ENCODE measurements at places on chromosomes 6 and 20.

DNA sequence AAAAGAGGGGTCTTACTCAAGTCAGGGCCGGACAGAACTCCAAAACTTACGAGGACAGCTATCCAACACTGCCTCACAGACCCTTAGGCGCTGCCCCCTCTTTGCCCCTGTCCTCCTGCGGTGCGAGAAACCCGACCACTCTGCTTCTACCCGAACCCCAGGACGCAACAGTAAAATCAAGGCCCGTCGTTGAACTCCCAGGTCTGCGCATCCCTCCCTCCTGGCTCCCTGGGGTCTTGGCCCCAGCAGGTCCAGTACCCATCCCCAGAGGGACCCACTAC lies 6.4 kb downstream of the OLIG3 start:
- no peak for DNase-seq

GRCh38 chr6:80696268-80696667 lies 589.8 kb downstream of the BCKDHB start:
- DNase-seq: no peak

GRCh38 chr6:168367285-168367751 lies 47.7 kb upstream of the DACT2 start:
- no peak for DNase-seq

- DNase-seq: peak; percentile 32
Measured at GRCh38 chr20:45268531-45268930, 14.2 kb upstream of the SLPI start.

DNA sequence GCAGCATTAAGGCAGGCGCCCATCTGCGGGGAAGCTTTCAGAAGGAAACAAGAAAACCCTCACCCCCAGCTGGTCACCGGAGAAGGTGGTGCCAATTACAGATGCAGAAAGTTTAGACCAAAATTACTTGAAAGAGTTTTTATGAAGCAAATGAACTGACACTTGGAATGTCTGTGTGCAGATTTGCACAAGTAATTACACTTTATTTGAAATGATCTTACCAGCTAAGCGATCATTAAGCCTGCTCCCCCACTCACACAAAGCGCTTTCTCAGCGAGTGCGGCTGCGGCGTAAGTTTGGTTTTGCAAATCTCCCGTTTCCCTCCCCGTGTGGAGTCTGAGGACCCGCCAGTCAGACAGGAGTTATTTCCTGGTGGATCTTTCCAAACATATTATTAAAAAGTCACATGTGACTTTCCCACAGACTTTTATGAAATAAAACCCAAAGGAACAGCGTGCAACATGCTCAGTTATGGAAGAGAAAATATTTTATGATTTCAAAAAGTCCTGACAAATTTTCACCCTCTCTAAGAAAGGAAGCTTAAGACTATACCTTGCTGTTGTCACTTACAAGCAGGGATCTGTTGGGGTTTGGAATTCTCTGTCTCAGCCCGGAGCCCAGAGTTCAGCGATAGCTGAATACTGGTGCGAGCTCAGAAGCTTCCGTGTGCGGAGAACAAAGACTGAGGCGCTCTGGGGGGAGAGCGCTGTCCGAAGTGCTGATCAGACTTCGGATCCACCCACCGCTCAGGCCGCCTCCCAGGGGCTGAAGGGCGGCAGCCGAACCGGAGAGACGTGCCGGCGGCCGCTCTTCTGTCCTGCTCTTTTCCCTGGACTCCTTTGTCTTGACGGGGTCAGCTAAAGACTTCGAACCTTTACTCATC lies 2.7 kb upstream of the MYT1 start:
- peak; percentile 39 for DNase-seq

DNA sequence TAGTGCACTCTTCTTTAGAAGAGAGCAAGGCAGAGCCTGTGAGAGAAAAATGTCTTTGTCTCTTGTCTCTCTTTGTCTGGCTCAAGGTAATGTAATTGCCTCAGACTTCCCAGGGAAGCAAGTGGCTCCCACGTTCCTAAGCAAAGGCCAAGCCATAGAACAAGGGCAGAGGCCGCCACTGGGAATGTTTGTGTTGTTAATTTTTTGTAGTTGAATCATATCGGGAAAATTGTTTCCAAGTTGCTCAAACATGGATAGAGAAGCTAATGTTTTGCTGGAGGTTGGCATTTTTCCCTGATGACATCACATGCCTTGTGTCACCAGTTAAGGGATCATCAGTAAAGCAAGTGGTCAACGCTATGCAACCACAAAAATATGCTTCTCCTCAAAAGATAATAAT lies 211.5 kb upstream of the FOXA2 start:
- peak; percentile 94 for DNase-seq

GRCh38 chr6:114888241-114888640 lies 545.4 kb upstream of the HS3ST5 start:
- no peak for DNase-seq

DNA sequence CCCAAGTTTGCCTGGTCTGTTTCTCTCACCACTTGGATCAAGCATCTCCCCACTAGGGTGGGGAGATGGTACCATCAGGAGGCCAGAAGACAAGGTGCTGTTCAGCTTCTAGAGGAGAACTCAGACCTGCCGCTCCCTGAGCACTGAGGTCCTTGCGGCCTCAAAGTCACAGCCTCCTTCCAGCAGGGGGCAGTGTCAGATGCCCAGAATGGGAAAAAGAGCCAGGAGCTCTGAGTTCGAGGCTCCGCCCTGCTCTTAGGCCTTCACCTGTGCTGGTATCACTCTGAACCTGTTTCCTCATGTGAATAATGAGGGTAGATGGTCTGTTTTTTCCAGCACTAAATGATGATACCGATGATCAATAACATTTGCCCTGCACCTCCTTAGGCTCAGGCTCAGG lies 68.7 kb downstream of the TOX2 start:
- DNase-seq: no peak

- DNase-seq: no peak
Measured at GRCh38 chr6:38152620-38153019, 333.1 kb downstream of the ZFAND3 start.

- DNase-seq: no peak
Measured at GRCh38 chr6:82741325-82741995, 324.2 kb downstream of the UBE3D start.

- no peak for DNase-seq
Measured at GRCh38 chr6:163839296-163839695, 424.8 kb downstream of the QKI start.

- DNase-seq: no peak
Measured at GRCh38 chr20:12575352-12576095, 433.2 kb upstream of the SPTLC3 start.

- DNase-seq: peak; percentile 34
Measured at GRCh38 chr6:125906158-125906998, 50.2 kb upstream of the HINT3 start.

- no peak for DNase-seq
Measured at GRCh38 chr20:17727351-17727750, 27.6 kb downstream of the BANF2 start.

DNA sequence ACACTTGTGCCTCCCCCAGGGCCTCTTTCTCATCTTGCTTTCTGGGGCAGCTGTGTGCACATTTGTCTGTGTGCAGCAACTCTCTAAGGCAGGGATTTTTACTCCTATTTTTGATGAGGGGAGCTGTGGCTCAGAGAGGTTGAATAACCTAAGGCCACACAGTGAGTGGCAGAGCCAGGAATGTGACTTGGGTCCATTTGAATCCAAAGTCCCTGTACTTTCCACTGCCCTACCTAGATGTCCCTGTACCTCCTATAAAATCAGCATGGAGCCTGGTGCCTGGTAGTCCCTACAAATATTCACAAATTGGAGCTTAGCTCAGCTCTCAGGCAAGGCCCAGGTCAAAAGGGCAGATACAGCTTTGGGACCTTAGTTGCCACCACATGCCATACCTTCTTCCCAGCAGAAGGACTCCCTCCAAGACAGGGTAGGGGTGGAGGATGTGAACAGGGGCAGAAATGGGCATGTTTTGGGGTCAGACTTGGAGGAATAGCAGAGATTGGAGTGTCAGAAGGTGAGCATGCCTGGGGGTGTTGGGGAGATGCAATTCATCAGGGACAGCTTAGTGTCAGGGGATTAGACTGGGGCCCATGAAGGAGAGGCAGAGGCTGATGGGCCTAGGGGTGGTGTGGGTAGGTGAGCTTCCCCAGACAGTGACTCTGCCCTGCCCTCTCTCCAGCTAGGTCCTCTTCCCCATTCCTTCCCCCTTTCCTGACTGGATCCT lies 4.1 kb upstream of the VEGFA start:
- DNase-seq: no peak

- DNase-seq: peak; percentile 50
Measured at GRCh38 chr20:36461600-36462439, 79.5 kb upstream of the MYL9 start.

GRCh38 chr6:123519189-123519505 lies 117.6 kb downstream of the TRDN start:
- no peak for DNase-seq

DNA sequence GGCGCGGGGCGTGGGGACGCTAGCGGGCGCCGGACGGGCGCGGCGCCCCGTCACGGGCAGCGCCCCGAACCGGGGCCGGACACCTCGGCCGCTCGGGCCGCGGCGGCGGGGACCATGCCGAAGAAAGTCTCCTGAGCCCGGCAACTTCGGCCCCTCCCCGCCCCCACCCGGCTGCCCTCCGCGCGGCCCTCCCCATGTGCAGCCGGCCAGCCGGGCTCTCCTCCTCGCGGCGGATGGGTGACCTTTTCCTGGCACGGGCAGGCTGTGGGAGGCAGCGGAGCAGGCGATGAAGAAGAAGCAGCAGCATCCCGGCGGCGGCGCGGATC lies 278 bp downstream of the UST start:
- DNase-seq: peak; percentile 47

DNA sequence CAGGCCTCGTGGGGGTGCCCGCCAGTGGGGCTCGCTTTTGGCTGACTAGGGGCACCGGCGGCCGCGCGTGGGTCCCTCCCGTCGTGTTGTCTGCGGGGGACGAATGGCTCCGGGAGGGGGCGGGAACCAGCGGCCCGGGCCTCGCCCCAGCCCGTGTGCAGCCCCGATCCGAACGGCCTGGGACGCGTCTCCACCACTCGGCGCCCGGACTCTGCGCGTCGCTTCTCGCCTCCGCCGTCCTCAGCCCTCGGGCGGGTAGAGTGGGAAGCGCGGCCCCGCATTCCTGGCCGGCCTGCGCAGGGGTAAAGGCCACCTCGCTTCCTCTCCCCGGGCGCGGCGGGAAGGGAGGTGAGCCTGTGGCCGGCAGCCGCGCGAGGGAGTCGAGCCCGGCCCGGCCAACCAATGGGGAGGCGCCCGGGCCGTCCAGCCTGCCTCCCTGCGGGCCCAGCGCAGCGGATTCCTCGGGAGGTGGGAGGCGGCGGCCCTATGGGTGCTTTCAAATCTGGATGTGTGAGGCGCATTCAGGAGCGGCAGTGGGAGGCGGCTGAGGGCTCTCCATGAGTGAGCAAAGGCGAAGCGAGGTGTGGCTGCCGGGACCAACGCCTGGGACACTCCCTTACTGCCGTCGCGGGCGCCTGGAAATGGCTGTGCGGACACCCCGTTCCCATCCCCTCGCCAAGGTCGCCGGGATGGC lies 1.1 kb upstream of the ZBTB46 start:
- DNase-seq: peak; percentile 43
